Activated naive CD8-positive, alpha-beta T cell treated with anti-CD3 and anti-CD28 coated beads, Interleukin-2, amount 10 ng/mL, durations not matched to agents 7 days and 5 days (primary cell): ENCODE measurements at places on chromosomes 3 and 15. TPM values are rescaled to one million over a fixed set of nuclear protein-coding genes. Genes with fewer than 3 reads are reported as not detected.

- no peak for DNase-seq
Observed at GRCh38 chr3:25558121-25558520, 106.6 kb downstream of the TOP2B start.

DNA sequence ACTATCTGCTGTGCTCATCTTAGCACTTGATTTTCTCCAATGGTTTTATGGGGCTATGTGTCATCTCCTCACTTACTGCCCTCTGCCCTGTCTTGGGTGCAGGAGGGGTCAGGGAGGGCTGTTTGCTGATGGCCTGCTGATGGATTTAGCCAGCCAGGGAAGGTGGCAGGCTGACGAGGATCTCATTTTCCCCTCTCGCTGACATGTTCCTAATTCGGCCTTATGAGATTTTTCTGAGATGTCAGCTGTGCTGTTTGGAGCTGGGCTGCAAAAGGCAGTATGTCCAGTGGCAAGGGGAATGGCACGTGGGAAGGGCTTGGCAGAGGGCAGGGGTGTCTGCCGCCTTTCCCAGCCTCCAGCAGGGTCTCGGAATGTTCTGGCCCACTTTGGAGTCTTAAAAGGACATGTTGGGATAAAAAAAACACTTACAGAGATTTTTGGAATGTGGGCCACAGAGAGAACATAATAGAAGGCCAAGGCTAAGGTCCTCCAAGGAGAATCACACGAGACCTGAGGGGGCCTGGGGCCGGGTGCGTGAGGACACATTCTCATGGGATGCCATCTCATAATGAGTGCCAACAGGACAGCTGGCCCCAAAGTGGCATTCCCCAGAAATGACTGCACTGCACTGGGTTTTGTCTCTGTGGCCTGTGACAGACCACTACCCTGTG, 303.8 kb downstream of the TLE3 start:
- no peak for DNase-seq

- DNase-seq = no peak
Observed at GRCh38 chr3:63909431-63909830, 2.8 kb downstream of the SCAANT1 start.

- DNase-seq = no peak
Observed at GRCh38 chr3:72158639-72159326, 373.8 kb upstream of the PROK2 start.

- no peak for DNase-seq
Observed at GRCh38 chr3:59559721-59560435, 510.1 kb upstream of the CFAP20DC start.

GRCh38 chr15:83747050-83747717, 93.3 kb downstream of the ADAMTSL3 start:
- no peak for DNase-seq

- no peak for DNase-seq
Observed at GRCh38 chr3:188082450-188082849, 71.5 kb upstream of the LPP start.

The ATOSA gene
- 60.5 TPM for total RNA-seq

The ZNF860 gene
- total RNA-seq = not detected

The U2SURP gene
- total RNA-seq = 147 TPM

The APH1B gene
- 19.1 TPM for total RNA-seq
